ENCODE measurements at places on chromosomes 3 and 15.

DNA sequence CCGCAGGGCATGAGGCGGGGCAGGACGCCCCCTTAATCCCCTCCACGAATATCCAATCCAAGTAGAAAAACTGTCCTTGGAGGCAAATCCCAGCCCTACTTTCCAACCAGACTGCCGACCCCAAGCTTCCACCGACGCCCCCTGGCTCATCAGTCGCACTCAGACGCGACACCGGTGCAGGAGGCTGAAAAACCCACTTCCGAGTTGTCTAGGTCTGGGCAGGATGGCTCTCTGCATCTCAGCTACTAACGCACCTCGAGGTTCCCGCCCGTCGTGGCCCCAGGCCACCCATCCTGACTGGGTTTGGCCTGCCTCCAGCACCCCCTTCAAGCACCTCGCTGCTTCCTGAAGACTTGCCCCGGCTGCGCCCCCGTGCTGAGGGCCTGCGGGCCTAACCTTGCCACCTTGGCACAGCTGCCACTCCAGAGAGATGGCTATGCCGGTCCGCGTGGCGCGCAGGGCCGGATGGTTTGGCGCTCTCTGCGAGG, 15.5 kb downstream of the RGMA start:
- no peak for DNase-seq

DNA sequence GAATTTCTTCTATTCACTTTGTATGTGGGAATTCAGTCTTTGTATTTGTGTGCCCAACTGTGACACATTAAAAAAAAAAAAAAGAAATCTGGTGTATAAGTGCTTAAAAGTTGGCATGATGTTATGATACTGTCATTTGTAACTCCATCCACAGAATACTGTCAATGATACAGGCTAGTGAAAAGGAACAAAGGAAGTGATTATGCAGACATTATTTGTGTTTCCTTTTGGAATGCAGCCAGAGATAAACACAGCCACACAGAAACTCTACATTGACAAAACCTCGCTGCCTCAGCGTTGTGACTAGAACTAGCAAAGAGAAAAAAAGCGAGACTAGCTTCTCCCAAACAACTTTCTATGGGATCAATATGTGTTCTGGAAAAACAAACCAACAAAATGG, 519.2 kb upstream of the AGTR1 start:
- no peak for DNase-seq

- DNase-seq: no peak
Measured at GRCh38 chr3:54862526-54862925, 65.3 kb downstream of the LRTM1 start.

- DNase-seq: no peak
Measured at GRCh38 chr3:177978946-177979345, 557.3 kb upstream of the KCNMB2 start.

- no peak for DNase-seq
Measured at GRCh38 chr3:115165701-115166100, 18.6 kb upstream of the ZBTB20 start.

- no peak for DNase-seq
Measured at GRCh38 chr3:160671231-160671630, 5.7 kb upstream of the ARL14 start.

GRCh38 chr3:71984843-71985613, 200.1 kb upstream of the PROK2 start:
- no peak for DNase-seq

- no peak for DNase-seq
Measured at GRCh38 chr3:150059729-150060128, 89.0 kb upstream of the PFN2 start.

- DNase-seq: no peak
Measured at GRCh38 chr15:50108461-50108860, 10.6 kb downstream of the ATP8B4 start.

GRCh38 chr15:56367156-56367555, 1.9 kb downstream of the TEX9 start:
- no peak for DNase-seq

DNA sequence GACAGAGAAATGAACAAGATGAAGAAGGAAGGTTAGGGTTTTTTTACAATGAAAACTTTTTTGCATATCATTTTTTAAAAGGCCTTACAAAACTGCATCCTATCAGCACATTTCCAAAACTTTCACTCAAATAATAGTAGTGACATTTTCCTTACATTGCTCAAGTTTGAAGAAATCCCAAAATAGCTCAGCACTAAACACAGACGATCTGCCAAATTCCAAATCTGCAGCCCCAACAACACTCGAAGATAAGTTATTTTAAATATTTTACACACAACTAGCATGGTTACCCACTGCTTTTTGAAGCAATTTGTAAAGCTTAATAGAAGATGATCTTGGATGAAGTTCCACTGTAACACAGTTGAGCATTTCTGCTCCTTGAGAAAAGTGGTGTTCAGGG, 535.6 kb upstream of the ALCAM start:
- no peak for DNase-seq

DNA sequence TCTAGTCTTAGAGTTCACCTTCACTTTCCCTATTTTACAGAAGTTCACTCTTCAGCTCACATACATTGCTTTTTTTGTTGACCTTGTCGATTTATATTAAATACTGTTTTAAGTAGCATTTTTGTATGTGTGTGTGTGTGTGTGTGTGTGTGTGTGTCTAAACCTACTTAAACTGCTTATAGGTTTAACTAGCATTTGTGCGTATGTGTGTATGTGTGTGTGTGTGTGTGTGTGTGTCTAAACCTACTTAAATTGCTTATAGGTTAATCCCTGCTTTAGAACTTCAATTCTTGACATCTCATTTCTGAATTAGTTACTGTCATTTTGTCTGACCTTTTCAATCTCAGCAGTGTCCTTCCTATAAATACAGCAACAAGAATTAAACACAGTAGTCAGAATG, 254.8 kb upstream of the EPHA3 start:
- no peak for DNase-seq

- no peak for DNase-seq
Measured at GRCh38 chr3:19808834-19809233, 125.2 kb downstream of the EFHB start.

DNA sequence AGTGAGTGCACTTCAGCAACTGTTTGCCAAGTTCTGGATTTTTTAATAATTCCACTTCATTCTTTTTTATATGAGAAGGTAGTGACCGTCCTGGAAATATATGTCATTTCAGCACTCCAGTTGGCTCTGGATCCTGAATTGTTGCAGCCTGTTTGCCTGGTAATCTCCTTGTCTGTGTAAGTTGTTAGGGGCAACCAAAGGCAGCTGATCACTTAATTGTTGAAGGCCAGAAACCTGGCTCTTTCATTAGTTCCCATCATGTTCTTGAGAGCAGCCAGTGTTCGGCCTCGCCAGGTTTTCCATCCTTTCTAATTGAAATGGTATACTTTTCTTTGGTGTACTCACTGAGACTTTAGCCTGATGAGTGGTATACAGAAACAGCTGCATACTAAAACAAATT, 168.6 kb downstream of the SOX2 start:
- DNase-seq: no peak

- DNase-seq: no peak
Measured at GRCh38 chr15:87570206-87570605, 686.3 kb downstream of the NTRK3 start.

DNA sequence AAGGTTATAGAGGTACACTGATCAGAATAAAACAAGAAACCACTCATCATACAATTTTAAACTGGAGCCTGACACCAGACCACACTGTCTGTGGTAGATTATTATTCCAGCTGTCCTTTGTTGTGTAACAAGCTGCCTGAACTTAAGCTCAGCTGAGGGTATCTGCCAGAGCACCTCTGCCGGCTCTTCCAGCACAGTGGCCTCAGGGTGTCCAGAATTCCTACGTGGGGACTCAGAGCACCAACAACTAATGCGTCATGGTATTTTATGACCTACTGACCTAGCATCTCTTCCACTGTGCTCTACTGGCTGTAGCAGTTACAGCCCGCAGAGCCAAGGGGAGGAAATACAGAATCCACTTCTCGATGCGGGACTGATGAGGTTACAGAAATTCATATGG, 15.6 kb upstream of the RAF1 start:
- DNase-seq: no peak

- no peak for DNase-seq
Measured at GRCh38 chr3:65605876-65606432, 432.8 kb downstream of the MAGI1 start.

GRCh38 chr3:152619691-152620090, 215.2 kb upstream of the P2RY1 start:
- no peak for DNase-seq

GRCh38 chr3:176430244-176431037, 766.8 kb downstream of the TBL1XR1 start:
- DNase-seq: no peak

- DNase-seq: no peak
Measured at GRCh38 chr3:193236599-193236998, 4.4 kb upstream of the PLAAT1 start.

GRCh38 chr3:10941972-10942371, 50.6 kb upstream of the SLC6A1 start:
- no peak for DNase-seq

- no peak for DNase-seq
Measured at GRCh38 chr3:65004795-65005295, 317.0 kb upstream of the ADAMTS9 start.

All from stimulated activated CD8-positive, alpha-beta memory T cell treated with anti-CD3 and anti-CD28 coated beads, Interleukin-15, amount 100 ng/mL, for 4 hours (primary cell).